Adrenal gland (tissue), 19 donors: ENCODE measurements at places on chromosomes 2 and 18.

DNA sequence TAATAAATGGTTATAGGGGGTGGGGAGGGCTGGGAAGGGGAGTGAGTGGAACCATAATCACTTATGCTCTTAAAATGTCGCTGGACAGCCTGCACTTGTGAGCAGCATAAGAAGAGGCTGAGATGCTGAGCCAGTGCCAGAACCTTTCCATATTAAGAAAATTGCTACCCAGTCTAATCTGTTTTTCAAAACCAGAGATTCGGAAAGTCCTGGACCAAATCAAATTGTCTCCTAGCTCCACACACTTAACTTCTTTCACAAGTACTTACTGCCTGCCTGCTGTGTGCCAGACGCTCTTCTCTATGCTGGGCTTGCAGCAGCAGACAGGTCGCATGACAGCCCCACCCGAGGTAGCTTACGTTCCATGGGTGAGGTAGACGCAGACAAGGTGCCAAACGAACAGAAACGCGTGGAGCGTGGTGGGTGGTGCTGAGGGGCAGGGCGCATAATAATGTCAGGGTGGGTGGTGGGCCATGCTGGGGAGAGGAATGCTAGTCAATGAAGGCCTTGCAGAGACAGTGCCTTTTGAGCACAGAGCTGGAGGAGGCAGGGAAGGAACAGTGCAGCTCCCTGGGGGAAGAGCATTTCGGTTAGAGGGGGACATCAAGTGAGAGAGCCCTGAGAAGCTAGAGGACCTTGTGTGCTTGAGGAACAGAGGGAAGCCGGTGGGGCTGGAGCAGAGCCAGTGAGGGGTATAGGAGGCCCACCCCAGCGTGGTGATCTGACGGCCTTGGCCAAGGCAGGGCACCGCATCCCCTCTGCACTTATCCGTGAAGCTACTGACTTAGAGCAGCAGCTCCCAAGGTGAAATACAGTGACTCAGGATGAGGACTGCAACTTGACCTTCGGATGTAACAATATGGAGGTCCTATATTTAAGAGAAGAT, 123.5 kb upstream of the DAPL1 start:
- DNase-seq, result no peak

DNA sequence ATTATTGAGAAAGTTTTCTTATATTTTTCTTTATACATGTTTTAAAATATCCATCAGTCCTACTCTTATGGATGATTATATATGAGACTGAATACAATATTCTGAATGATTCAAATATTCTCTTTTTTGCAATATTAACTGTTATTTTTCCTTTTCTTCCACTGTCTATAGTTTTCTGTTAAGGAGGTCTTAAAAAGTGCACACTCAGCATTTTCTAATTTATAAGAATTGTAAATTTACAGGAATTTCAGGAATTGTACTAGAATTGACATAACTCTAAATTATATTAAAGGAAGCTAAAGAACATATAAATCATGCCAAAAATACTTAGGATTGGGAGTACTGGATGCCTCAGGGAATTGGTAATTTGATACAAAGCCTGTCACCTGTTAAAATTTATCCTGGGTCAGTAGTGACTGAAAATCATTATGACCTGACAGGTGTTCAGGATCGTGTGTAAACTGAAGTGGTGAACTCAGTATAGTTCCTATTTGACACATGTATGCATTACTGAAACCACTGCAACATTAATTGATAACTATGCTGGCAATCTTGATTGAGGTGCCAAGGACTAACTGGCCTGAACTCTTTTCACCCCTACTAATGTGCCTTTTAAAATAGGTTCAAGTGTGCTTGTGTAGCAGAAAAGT, 30.4 kb downstream of the MSTN start:
- DNase-seq, result no peak

GRCh38 chr2:174486563-174487107, at the start of gene GPR155:
GPR155 (minus strand) TSS chr2:174487029; CDS start chr2:174481956, 5,073 bp downstream.
- DNase-seq, result peak; percentile 82

- no peak for DNase-seq
Measured at GRCh38 chr2:116435648-116436047, 1378.8 kb upstream of the DDX18 start.

- no peak for DNase-seq
Measured at GRCh38 chr2:10171006-10171800, 48.7 kb downstream of the RRM2 start.

GRCh38 chr2:164335947-164336346, 285.3 kb downstream of the GRB14 start:
- no peak for DNase-seq

DNA sequence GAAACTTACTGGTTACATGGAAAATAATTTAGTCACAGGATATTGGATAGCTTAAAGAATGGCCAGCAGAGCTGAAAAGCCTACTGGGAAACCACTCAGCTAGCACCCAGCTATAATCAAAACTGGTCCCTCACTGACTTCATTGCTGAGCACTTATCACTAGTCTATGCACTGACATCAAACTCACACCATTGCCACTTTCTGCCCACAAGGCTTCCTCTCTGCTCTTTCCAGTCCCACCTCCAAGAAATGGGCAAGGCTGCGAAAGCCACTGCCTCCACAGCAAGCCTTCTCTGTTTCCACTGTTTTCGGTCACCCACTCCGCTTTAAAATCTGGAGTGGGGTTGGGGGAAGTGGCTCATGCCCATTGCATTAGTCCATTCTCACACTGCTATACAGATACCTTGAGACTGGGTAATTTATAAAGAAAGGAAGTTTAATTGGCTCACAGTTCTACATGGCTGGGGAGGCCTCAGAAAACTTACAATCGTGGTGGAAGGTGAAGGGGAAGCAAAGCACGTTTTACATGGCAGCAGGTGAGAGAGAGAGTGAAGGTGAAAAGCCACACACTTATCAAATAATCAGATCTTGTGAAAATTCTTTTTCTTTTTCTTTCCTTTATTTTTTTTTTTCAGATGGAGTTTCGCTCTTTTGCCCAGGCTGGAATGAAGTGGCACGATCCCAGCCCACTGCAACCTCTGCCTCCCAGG, 77.0 kb upstream of the CERS6 start:
- no peak for DNase-seq

DNA sequence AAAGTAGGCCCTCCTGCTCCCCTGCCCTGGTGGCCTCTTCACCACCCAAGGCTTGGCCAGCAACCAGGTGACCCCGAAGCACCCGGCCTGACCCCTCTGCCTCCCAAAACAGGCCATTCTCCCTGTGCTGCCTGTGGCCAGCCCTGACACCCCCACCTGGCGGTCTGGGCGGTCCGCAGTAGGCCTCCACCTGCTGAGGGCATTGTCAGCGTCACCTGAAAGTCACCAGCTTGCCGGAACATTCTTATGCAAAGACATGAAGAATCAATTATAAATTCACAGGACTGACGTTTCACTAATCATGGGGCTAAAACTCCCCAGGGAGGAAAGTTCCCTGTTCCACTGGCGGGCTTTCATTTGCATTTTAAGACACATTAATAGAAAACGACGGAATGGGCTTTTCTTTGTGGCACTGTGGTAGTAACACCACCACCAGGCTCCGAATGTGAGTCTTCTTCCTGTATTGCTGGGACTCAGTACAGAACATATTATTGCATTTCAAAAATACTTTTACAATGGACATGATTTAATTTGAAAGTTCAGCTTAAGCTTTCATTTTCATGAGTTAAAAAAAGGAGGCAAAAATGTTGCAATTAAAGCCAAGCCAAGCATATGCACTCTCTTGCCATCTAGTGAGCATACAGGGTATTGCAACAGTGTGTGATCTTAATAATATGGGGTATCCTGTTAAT, 57.4 kb downstream of the ADI1 start:
- DNase-seq, result peak; percentile 58

DNA sequence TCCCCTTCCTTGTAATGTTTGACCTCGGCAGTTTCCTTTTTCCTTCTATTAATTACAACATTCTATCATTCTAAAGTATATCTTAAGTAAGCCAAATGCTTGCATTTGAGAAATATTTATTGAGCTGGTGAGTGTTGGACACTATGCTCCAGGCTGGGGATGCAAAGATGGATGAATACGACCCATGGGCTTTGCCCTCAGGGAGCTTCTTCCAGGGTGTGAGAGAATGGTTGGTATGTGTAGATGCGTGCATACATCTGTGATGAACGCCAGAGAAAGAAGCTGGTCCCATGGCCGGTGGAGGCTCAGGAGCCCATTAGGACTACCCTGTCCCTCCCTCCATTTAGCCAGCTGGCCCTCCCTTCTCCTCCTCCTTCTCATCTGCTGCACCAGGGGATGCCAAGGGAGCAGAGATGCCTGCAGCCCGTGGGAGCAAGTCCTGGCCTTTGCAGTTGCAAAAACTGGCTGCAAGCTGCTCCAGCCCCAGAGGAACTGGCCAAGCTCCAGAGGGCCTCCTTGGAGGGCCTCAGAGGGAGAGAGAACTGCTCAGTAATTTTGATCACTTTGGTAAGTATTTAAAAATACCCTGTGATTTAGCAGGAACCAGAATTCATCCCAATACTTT, 65.7 kb upstream of the FOSL2 start:
- peak; percentile 33 for DNase-seq

DNA sequence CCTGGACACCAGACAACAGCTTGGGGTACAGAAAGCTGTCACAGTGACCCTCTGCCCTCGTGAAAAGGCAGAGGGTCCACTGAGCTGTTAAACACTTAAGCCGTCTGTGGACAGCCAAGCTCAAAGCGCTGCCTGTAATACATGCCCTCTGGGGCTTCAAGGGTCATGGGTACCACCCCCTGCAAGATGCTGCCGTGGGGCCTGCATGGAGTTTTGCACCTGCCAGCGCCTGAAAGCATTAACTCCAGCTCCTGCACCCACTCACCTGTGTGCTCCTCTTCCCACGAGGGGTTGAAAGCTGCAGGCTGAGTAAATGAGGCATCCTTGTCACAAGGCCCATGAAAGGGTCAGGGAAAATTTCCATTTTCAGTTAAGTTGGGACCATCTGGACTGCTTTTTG, 70.6 kb upstream of the PHLPP1 start:
- peak; percentile 33 for DNase-seq

GRCh38 chr2:29819570-29819969, 101.8 kb downstream of the ALK start:
- no peak for DNase-seq
